Activated CD4-positive, alpha-beta T cell treated with anti-CD3 and anti-CD28 coated beads, Interleukin-2, amount 10 ng/mL, durations not matched to agents 24 days and 14 days (primary cell): ENCODE measurements at places on chromosomes 6 and 20. TPM values are rescaled to one million over a fixed set of nuclear protein-coding genes. Genes with fewer than 3 reads are reported as not detected.

Gene CDH4
- total RNA-seq: not detected in 2 replicates

Gene RUNX2
- total RNA-seq: 17.1 and 18.3 TPM in 2 replicates

Gene ADGRF5
- not detected in 2 replicates for total RNA-seq

Gene GMPR
- 1.0 and 2.1 TPM in 2 replicates for total RNA-seq

Gene CCN5
- not detected in 2 replicates for total RNA-seq

Gene RPS6KA2
- 2.8 and 3.1 TPM in 2 replicates for total RNA-seq
